ENCODE measurements at places on chromosomes 4 and X. TPM values are rescaled to one million over a fixed set of nuclear protein-coding genes. Genes with fewer than 3 reads are reported as not detected.

DNA sequence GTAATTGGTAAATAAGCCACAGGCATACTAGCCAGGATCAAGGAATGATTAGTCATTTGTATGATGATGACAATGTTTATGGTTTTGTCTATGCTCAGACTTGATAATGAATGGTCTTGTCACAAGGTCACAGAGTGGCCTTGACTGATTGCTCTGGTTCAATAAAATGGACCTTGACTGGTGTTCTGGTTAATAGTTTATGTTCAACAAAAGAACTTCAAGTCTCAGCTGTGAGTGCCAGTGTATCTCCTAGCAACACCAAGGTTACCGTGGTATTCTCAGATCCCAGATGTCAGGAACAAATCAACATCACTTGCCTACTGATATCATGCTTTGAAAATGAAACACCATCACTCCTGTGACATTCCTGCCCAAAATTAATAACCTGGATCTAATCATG is 16.3 kb upstream of the LRAT start:
- no peak for DNase-seq
- H3K4me1 ChIP-seq = no peaks in the 10 kb centered on the region
- H3K27me3 ChIP-seq = no peaks in the 10 kb centered on the region
- H3K27ac ChIP-seq = no peak overlapping the region

Gene FHDC1
- 0.90 TPM for total RNA-seq

DNA sequence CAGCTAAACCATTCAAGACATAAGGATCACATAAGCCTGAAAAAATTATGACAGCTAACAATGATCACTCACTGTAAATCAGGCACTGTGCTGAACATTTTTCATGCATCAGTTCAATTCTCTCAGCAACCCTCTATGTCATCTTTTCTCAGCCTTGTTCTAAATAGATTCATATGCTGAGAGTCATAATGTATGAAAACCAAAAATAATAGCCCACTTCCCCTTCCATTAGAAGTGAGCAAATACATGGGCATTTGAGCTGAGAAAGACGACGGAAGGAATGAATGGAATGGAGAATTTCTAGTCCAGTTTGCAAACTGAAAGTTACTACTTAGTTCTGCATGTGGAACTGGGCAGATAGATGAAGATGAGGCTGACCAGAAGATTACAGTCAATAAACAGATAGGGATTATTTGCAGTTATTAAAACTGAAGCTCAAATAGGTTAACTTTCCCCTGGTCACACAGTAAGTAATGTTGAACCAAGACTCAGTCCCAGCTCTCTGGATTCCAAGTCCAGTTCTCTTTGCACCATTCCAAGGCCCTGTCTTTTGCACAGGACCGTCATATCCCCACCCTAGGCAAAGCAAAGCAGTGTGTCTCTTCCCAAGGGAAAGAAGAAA is 1.6 kb upstream of the SH3RF1 start:
- H3K4me1 ChIP-seq = peaks cover 13% of the 10 kb centered on the region
- DNase-seq = no peak
- H3K27me3 ChIP-seq = peaks cover 5% of the 10 kb centered on the region
- peak overlapping the region; percentile 89 for H3K4me3 ChIP-seq

- no peaks in the 10 kb centered on the region for H3K27me3 ChIP-seq
- DNase-seq = no peak
- no peak overlapping the region for H3K27ac ChIP-seq
- H3K4me1 ChIP-seq = peaks cover 5% of the 10 kb centered on the region
Measured at GRCh38 chr4:22688236-22688635, 4.5 kb upstream of the GBA3 start.

Gene GUCY1A1
- total RNA-seq = not detected

Gene TEX13B
- total RNA-seq = not detected

- DNase-seq = no peak
- H3K4me3 ChIP-seq = no peak overlapping the region
- no peaks in the 10 kb centered on the region for H3K4me1 ChIP-seq
- no peak overlapping the region for H3K27ac ChIP-seq
Measured at GRCh38 chrX:137286423-137286822, 252.6 kb upstream of the GPR101 start.

Gene KDR
- 924 TPM for total RNA-seq

- H3K27me3 ChIP-seq = peaks cover 2% of the 10 kb centered on the region
- peaks cover 6% of the 10 kb centered on the region for H3K4me1 ChIP-seq
- peak overlapping the region; percentile 94 for H3K4me3 ChIP-seq
- peak overlapping the region; percentile 91 for H3K27ac ChIP-seq
- H3K36me3 ChIP-seq = peaks cover 5% of the 10 kb centered on the region
Measured at GRCh38 chrX:149937871-149938426, 342 bp downstream of the EOLA2 start.

DNA sequence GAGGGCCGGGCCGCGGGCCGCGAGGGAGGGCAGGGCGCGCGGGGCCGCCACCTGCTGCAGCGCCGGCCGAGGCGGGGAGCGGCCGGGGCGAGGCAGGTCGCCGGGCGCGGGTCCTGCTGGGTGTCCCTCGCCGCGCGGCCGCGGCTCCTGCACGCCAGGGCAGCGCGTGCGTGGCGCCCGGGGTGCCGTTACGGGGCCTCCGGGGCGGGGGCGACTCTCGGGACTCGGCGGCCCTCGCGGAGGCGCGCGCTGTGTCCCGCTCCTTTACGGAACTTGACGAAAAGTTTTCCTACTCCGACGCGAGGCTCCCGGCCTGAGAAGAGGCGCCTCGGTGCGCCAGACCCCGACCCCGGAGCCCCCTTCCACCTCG is 329 bp downstream of the TBC1D14 start:
- H3K4me3 ChIP-seq = peak overlapping the region; percentile 95
- no peak overlapping the region for H3K27ac ChIP-seq
- peaks cover 25% of the 10 kb centered on the region for H3K4me1 ChIP-seq
- H3K36me3 ChIP-seq = no peaks in the 10 kb centered on the region
- peaks cover 9% of the 10 kb centered on the region for H3K27me3 ChIP-seq
- peak; percentile 38 for DNase-seq

Gene MXRA5
- 4.3 TPM for total RNA-seq

DNA sequence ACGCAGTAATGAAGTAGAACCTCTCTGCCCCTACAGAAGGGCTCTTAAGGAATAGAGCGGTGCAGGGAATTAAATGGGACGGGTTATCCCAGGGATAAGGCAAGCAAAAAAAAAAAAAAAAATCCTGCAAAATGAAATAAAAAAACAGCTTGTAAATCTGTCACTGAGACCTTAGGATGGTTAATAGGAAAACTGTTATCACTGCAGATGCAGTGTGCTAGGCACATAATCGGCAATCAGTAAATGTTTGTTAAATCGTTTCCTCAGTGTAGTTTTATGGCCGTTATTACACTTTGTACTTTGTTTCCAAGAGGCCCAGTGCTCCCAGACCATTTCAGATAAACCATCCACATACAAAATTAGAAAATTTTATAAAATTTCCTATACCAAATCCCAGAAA is 1.0 kb downstream of the HNRNPH2 start:
- DNase-seq = no peak
- peak overlapping the region; percentile 99 for H3K4me3 ChIP-seq
- peaks cover 11% of the 10 kb centered on the region for H3K4me1 ChIP-seq
- peaks cover 14% of the 10 kb centered on the region for H3K36me3 ChIP-seq
- H3K27ac ChIP-seq = peak overlapping the region; percentile 100

GRCh38 chrX:154125391-154126040 is 18.5 kb upstream of the OPN1LW start:
- no peaks in the 10 kb centered on the region for H3K36me3 ChIP-seq
- H3K4me1 ChIP-seq = peaks cover 3% of the 10 kb centered on the region
- peaks cover 2% of the 10 kb centered on the region for H3K27me3 ChIP-seq
- no peak for DNase-seq
- peak overlapping the region; percentile 86 for H3K27ac ChIP-seq

GRCh38 chr4:2247128-2248043 is 5.5 kb upstream of the HAUS3 start:
- H3K4me1 ChIP-seq = peaks cover 6% of the 10 kb centered on the region
- H3K27me3 ChIP-seq = peaks cover 14% of the 10 kb centered on the region
- H3K27ac ChIP-seq = no peak overlapping the region

- H3K27ac ChIP-seq = no peak overlapping the region
- no peak overlapping the region for H3K4me3 ChIP-seq
- H3K36me3 ChIP-seq = peaks cover 21% of the 10 kb centered on the region
Measured at GRCh38 chrX:71326394-71326793, 24.8 kb downstream of the ITGB1BP2 start.

DNA sequence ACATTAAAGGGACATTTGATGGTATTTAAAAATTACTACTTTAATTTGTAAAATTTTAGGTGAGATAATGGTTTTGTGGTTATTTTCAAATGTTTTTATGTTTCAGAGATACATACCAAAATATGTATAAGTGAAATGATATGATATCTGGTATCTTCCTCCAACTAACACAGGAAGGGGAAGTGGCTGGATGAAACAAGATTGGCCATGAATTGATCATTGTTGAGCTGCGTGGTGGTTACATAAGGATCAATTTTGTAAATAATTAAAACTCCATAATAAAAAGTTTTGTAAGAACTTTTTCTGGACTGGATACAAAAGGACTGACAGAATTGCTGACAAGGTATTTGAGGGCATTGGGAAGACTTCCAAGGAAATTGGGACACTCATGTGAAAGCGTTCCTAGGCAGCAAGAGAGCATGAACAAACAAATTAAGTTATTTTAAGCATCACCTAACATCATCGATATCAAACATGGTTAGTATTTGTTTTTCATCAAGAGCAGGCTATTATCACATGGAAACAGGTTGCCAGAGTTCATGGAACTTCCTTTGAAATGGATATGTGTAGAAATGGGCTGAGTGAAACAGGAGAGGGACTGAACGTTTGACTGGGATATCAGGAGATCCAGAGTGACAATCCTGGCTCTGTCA is 4.4 kb upstream of the PGM2 start:
- DNase-seq = no peak
- H3K4me1 ChIP-seq = peaks cover 17% of the 10 kb centered on the region
- peaks cover 5% of the 10 kb centered on the region for H3K36me3 ChIP-seq

DNA sequence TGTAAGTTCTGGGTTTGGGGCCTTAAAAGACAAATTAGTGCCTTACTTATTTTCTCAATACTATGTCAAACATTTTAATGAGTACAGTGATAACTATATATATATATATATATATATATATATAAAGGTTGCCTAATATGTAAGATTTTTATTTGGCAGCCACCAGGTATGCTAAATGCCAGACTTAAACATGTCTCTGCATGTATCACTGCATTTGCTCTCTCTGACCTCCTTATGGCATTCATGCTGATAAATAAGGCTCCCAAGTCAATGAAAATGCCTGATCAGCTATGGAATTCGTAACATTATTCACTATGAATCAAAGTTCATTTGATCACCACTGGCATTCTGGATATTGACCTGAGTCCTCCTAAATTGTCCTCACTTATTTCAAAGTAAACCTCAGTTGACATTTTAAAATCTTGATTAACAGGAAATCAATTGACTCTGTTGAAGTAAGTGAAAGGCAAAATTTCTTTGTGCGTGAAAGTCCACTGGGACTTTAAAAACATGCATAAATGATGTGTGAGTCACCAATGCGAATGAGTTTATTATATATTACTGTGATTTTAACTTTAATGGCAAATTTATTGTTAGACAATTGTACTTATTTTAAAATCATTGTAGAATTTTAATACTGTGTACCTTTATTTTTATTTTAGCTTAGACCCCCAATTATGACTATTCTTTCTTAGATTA is 29.2 kb upstream of the AREG start:
- H3K36me3 ChIP-seq = no peaks in the 10 kb centered on the region
- no peak overlapping the region for H3K27ac ChIP-seq
- no peak for DNase-seq
- no peak overlapping the region for H3K4me3 ChIP-seq
- no peaks in the 10 kb centered on the region for H3K4me1 ChIP-seq
